ENCODE measurements at places on chromosomes 1 and 21.

GRCh38 chr1:230749150-230749549, 2.0 kb downstream of the CAPN9 start:
- no peak for DNase-seq

GRCh38 chr1:174700775-174701174, 253.0 kb downstream of the GPR52 start:
- DNase-seq, result no peak

- DNase-seq, result no peak
These were observed 16.5 kb downstream of the PRRX1 start for GRCh38 chr1:170680428-170680827.

DNA sequence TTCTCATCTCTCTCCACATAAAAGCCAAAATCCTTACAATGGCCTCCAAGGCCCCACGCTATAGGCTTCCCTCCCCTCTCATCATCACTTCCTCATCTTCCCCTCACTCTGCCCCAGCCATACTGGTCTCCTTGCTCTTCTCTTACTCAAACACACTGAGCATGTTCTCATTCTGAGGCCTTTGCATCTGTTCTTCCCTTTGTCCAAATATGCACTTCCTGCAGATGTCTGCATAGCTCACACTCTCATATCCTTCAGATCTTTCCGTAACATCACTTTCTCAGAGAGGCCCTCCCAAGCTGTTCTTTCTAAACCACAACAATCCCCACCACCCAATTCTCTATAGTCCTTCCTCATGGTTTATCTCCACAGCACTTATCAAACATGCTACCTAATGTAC, 284.1 kb downstream of the HHIPL2 start:
- no peak for DNase-seq

DNA sequence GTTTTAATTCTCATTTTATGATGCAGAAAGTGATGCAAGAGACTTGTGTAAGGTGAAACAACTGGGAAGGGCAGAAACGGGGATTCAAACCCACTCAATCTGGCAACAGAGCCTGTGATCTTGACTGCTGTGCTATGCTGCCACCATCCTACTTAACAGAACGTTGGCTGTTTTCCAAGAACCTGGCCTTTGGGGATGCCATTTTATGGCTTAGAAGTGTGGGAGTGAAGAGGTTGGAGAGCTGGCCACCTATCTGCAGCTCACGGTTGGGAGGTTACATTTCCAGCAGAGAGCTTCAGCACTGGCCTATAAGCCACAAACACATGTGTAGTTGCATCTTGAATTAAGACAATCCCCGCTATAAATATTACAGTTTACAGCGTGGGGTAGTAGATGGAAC, 235.3 kb downstream of the PRDM2 start:
- no peak for DNase-seq

DNA sequence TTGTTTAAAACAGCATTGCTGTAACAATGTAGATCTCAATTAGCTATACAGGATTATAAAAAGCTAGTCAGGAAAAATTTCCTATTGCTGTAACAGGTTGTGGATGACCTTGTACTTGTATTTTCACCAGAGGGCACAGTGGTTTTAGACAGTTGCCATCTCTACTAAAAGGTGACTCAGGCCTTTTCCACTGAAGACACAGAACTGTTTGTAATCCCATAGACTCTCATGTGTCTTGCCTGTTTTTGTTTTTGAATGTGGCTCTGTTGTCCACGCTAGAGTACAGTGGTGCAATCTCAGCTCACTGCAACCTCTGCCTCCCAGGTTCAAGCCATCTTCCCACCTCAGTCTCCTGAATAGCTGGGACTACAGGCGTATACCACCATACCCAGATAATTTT, 5.9 kb downstream of the MTFR1L start:
- no peak for DNase-seq

DNA sequence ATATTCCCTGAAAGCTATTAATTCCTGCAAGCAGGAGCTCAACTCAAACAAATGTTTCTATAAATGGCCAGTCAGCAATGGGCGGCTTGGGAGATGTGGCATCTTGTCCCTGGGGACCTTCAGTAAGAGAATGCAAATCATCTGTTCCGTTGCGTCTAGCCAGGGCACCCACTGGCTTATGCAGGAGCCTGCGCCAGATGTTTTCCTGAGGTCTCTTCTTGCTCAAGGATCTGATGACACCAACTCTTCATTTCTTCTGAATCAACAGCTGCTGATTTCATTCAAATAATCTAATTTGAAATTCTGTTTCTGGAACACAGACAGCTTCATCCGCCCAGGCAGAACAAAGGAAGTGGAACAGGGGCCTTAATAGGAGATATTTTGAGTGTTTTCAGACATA, 70.0 kb upstream of the AJAP1 start:
- DNase-seq, result no peak

GRCh38 chr1:235266325-235266724, 61.7 kb downstream of the ARID4B start:
- DNase-seq, result no peak

GRCh38 chr1:231557898-231558707, 29.6 kb downstream of the TSNAX start:
- DNase-seq, result no peak

DNA sequence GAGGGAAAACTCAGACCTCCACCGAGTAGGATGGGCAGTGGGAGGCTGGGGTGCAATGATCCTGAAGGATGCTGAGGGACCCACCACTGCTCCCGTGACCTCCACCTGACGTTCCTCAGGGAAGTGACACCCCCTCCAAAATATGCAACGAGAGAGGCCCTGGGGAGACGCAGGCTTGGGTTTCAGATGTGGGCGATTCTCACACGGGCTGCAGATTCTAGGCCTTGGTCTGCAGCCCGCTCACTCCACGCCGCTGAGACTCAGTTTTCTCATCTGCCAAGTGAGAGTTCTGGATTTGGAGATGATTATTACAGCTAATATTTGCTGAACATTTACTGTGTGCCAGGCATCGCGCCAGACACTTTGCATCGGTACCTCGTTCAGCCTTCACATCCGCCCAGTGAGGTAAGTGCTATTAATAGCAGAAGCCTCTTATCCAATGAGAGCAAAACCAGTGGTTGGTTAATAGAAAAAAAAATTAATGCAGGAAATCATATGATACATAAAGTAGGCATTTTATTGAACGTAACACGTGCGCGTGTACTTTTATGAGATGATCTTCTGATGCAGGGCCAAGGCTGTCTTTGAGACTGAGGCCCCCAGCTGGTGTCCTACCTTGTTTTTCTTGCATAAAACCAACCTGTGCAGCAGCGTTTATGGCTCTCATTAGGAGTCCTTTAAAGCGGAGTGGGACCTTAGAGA, 102.0 kb upstream of the RUNX3 start:
- DNase-seq, result peak; percentile 85

GRCh38 chr21:33202464-33203363, 27.0 kb upstream of the IFNAR2 start:
- DNase-seq, result no peak

DNA sequence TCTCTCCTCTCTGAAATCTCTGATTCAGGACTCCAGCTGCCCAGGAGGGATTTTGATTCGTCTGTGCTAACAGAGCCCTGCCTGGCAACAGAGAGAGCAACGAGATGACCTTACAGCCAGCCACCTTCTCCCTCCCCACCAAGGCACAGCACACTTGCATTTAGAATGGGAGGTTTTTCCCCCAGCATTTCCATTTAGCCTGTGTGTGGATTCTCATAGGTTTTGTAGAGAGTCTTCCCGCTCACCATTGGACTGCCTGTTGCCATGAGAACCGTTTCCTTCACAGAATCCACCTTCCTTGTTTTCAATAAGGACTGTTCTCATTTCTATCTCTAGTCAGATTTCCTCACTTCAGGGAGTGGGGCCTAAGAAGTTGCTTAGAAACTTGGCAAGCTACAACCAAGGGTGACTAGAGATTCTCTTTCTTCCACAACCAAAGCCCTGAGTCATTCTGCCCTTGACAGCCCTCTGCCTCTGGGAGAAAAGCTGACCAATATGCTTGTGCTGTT, 5.8 kb upstream of the IKBKE start:
- DNase-seq, result no peak

DNA sequence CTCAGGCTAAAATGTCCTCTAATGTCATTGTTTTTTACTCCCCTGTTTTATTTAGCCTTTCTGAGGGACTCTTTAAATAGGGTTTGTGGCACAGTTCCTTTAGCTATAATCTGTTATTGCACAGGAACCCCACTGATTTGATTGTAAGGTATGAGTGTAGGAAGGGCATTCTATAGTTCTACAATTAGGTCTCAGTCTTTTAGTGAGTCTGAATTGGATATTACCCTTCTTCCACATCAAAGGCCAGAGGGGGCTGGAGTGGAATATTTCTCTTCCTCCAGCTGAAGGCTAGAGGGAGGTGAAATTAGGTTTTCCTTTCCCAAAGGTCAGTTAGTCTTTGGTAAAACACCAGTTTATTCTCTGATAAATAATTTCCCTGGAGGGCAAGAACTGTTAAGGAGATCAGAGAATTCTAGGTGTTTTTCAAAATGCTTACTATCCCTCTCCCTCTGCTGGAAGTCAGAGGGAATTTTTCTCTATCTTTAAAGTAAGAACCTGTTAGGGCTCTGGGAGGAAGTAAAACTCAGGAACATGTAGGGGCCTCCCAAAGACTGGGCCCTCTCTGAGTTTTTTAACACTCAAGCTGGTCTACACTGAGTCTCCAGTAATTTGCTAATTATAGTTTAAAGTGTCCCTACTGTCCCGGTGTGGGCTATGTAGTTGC, 176.3 kb upstream of the ZNHIT6 start:
- DNase-seq, result no peak

DNA sequence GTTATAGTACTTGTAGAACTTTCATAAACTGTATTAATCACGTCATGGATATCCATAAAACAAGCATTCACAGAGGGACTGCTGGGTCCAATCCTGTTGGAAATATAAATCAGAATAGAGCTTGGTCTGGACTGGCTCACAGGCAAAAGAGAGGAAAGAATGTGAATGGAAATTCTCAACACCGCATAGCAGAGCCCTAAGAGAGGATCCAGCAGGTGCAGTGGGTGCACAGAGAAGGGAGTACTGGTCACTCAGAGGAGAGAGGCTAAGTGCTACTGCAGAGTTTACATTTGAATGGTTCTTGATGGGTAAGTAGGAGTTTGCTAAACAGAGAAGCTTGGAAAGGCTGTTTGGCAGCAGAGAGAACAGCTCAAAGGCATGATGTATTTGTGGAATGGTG, 231.7 kb downstream of the PAPPA2 start:
- DNase-seq, result no peak

DNA sequence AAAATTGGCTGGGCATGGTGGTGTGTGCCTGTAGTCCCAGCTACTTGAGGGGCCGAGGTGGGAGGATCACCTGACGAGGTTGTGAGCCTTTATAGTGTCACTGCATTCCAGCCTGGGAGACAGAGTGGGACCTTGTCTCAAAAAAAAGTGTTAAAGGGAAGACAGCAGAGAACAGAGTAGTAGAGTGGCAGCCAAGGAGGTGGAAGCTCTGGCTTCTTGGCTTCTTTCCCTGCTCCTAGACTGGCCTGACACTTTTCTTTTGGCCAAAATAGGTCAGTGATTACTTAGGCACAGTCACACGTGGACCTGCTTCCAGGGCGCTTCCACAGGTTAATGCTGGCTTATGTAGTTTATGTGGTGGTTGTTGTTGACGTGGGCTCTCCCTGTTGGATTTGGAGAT, 3.2 kb downstream of the DIP2A start:
- DNase-seq, result no peak

DNA sequence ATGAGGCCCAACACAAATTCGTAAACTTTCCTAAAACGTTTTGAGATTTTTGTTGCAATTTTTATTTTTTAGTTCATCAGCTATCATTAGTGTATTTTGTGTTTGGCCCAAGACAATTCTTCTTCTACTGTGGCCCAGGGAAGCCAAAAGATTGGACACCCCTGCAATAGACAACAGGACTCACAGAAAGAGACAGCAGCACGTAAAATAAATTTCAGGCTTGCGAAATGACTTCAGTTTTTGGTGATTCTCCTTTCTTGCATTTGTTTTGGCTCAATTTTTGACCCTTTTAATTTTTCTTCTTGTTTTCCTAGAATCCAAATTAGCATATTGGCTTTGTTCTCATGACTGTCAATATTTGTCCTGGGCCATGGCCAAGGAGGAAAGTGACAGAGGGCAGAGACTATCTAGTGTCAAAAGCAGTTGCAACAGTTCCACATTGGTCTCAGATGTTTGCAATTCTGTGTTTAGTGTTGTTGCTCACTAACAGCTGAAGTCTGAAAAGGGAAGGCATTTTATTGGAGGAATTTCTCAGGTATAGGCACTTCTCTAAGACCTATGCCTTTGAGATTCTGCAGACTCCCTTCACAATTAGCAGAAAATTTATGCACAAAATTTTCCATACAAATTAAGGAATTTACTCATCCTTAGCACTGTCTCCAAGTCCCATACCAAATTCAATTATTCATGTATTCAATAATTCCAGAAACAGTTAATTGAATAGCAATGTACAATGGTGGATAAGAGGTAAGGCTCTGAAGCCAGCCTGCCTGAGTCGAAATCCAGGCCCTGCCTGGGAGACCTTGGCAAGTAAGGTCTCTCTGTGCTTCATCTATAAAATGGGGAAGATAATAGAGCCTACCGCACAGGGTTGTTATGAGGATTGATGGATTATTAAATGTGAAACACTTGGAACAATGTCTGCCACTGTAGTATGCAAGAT, 160.9 kb upstream of the IVNS1ABP start:
- DNase-seq, result no peak

DNA sequence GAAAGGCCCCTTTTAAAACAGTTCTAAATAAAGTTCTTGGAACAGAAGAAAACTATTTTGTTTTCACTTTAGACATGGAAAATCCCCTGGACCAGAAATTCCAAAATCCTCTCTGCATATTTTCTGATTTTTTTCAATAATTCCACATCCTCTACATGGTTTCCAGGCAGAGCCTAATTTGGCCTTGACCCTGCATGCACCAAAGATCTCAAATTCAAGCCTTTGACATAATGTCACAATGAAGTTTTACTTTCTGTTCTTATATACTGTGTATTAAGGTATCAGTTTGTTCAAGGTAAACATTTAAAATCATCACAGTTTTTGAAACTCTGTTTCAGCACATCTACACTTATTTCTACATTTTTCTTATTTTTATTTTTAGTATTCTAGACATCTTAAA, 12.2 kb upstream of the NPL start:
- no peak for DNase-seq

GRCh38 chr1:98157524-98158313, 236.9 kb upstream of the DPYD start:
- DNase-seq, result no peak

DNA sequence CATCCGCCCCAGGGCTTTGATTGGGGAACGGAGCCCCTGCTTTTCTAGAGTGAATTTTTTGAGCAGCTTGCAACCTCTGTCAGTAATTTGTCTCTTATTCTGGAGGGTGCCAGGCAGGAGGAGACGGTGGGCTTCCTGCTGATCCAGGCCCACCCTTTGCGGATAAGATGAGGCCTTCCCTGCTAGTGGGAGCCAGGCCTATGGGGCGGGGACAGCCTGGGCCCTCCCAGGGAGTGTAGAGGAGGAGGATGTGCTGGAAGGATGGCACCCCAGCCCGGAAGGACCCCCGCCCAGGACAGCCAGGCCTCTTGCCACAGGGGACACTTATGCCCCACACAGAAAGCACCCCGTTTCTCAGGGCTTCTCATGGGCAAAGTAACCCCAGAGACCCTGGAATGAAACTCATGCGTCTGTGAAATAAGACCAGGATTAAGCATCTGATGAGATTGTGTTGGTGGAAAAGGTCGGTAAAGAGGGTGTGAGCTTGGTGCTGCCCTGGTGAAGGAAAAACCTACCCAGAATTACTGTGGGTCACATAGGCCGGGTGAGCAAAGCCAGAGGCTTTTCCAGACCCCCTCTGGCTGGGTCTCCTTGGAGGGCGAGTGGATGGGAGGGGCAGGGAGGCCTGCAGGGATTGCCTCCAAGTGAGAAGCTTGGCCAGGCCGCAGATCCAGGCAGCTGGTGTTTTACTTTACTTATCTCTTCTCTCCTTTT, 118.7 kb downstream of the SIK1 start:
- DNase-seq, result no peak
